ENCODE measurements at places on chromosomes 2 and 18.

- DNase-seq, result no peak
These were observed 368.7 kb downstream of the SLC4A3 start for GRCh38 chr2:219995991-219996765.

DNA sequence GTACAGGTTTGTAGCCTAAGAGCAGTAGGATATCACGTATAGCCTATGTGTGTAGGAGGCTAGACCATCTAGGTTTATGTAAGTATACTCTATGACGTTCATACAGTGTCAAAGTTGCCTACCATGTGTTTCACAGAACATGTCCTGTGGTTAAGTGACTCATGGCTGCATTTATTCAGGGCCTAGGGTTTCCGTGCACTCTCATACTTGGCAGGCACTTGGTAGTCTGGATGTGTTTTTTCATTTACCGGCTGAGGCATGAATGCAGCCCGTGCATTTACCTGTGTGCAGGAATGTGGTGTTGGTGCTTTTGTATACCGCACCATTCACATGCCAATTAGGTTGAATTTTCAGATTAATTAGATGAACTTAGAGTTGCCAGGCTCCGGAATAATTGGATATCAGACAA is 43.4 kb downstream of the MYL12B start:
- DNase-seq, result peak; percentile 23

DNA sequence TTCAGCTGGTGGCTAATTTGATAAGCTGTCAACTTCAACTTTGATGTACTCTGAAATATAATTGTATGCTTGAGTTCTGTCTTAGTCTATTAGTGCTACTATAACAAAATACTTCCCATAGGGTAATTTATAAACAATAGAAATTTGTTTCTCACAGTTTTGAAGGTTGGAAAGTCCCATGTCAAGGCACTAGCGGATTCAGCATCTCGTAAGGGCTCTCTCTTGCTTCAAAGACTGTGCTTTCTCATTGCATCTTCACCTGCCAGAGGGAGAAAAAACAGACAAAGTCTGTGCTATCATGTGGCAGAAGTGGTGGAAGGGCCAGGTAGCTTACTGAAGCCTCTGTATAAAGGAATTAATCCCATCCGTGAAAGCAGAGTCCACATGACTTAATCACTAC is 409.2 kb downstream of the CDH7 start:
- DNase-seq, result no peak

DNA sequence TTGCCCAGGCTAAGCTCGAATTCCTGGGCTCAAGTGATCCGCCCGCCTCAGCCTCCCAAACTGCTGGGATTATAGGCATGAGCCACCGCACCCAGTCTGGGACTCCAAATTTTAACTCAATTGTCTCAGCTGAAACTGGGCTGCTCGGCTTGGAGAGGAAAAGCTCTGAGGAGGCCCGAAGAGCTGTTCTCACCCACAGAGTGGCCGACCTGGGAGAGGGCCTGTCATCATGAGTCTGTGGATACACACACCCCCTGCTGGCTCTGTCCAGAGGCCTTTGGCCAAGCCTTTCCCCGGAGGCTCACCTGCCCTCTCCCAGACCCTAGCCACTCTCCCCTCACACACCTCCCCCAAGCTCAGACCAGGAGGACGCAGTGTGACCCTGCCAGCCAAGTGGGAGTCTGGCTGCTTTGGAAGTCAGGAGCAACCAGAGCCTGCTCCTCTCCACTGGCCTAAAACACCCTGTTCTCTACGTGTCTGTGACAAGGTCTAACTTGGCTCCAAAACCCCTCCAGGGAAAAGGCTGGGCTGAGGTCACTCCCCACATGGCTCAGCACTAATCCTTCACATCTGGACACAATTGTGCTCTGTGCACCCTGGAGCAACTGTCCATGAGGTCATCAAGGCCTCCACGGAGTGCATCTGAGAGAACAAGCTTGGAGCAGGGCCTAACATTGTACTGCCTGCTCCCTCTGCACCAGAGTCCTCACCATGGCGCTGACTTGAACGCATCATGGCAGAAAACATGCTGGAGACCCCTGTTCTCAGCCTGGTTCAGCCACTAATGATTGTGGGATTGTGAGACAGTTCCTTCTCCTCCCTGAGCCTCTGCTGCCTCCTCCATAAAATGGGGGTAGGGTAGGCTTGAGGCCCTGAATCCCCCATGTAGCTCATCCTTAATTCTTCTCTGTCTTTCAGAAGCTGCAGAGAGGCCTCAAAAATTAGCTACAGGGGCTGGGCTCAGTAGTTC is 49.9 kb upstream of the RAB6C start:
- DNase-seq, result no peak

GRCh38 chr2:1374287-1374686 is 39.0 kb upstream of the TPO start:
- no peak for DNase-seq

DNA sequence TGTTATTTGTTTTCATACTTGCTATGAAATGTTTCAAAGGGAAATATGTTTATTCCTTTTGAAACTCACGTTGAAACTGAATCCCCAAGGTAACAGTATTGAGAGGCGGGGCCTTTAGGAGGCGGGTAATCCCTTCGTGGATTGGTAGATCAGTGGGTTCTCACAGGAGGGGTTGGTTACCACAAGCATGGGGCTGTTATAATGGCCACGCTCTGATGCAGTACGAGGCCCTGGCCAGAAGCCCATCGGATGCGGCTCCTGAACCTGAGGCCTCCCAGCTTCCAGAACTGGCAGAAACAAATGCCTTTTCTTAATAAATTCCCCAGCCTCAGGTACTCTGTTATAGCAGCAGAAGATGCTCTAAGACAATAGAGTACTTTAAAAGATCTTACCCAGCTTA is 135.7 kb downstream of the ASB1 start:
- DNase-seq, result no peak

- DNase-seq, result no peak
These were observed 79.7 kb upstream of the FZD5 start for GRCh38 chr2:207849443-207849842.
